ENCODE measurements at places on chromosomes 5 and 9.

- DNase-seq: peak; percentile 24
These were observed 229.3 kb downstream of the PCSK1 start for GRCh38 chr5:96203761-96204160.

- DNase-seq: no peak
These were observed 19.8 kb downstream of the TNFSF15 start for GRCh38 chr9:114785866-114786650.

DNA sequence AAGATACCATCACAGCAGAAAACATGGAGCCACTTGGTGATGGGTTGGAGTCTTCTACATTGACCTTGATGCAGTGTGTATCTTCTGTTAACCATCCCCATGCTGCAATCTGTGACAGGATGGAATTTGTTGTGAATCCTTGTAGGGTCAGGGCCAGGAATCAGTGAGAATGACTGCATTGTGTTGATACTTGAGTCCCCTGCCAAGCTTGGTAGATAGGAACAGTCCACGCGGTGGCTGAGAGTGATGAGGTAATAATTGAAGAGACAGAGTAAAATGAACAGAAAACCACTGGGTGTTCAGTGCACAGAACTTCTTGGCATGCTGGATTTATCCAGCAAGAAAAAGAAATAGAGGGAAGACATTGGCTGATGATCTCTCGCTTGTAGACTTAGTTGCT is 217.5 kb downstream of the MAN2A1 start:
- no peak for DNase-seq

GRCh38 chr5:1554410-1554967 is 30.7 kb upstream of the LPCAT1 start:
- no peak for DNase-seq

All from EL (cell line).